Naive thymus-derived CD4-positive, alpha-beta T cell (primary cell): ENCODE measurements at places on chromosomes 12 and 14. TPM values are rescaled to one million over a fixed set of nuclear protein-coding genes. Genes with fewer than 3 reads are reported as not detected.
A peak's percentile ranks its signal among the peaks of the same experiment; 100 is the strongest.

DNA sequence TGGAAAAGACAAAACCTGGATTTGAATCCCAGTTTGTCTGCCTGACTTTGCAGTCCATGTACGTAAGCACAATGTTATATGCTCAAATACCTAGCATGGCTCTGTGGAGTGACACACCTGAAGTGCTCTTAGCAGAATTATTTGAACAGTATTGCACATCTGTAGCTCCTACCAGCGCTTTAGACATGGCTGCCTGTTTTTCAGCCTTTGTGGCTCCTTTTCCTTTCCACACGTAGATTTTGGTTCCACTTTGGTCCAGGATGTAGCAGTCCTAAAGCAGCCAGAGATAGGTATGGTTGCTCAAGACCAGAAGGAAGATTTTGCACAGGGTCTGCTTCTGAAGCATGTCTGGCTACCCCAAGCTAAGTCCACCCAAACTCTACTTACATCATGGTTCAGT, 9.1 kb downstream of the AVIL start:
- no peak for DNase-seq

GRCh38 chr12:102462386-102462785, 18.0 kb downstream of the IGF1 start:
- DNase-seq, result no peak

DNA sequence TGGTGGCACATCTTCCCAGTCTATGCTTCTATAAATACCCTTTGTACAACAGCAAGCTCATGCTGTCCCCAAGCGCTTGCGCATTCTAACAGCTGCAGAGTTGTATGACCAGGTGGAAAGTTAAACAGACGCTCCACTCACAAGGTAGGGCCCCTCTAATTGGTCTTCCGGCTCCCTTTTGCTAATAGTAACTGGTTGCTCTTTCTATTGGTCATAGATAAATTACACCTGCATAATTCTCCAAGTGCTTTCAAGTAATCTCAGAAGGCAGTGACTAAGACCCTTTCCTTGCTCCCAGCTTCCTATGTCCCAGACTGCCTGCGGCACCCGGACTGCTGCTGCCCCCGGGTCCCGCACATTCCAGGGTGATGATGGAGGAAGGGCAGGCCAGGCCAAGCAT, 6.1 kb upstream of the TSPAN9 start:
- DNase-seq, result no peak

DNA sequence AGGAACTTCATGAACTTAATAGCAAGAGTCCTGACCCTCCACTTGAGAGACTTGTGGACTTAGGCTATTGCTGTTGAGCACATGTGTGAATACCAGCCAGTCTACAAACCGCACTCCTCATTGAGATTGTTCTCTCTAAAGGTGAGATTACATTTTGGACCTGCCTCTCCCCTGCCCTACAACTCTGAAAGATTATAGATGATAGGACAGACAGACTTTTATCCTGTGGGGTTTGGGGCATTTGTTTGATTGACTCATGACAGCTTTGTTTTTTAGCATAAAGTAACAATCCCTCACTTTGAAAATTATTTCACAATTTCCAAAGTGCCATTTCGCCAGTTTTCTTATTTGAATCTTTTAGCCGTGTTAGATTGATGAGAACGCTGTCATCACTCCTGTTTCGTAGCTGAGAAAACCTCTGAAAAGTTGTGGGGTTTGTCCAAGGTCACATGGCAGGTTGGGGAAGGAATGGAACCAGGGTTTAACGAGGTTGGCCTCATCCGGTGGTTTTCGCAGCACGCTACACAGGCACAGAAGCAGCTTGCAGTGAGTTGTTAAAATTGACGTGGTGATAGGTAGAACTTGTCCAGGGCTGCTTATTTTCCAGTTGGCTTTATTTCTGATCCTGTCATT, 836 bp downstream of the EVL start:
- peak; percentile 75 for DNase-seq

Gene CCDC38
- total RNA-seq, result not detected

- no peak for DNase-seq
Measured at GRCh38 chr14:61537563-61538463, 157.5 kb upstream of the HIF1A start.

- DNase-seq, result no peak
Measured at GRCh38 chr12:17108877-17109541, 503.0 kb upstream of the LMO3 start.

DNA sequence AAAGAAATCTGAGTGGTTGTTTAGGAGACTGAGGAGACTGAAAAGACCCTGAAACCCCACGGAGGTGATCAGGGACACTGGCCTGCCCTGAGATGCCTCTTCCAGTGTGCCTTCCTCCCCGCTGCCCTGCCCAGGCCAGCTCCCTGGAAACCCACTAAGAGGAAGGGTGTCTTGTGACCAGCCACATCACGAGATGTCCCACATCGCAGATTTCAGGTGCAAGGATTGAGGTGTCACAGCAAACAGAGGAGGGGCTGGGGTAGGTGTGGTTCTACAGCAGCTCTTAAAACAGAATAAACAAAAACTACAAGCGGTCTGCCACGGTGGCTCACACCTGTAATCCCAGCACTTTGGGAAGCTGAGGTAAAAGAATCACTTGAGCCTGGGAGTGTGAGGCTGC, 184.3 kb upstream of the C14orf180 start:
- DNase-seq, result no peak

DNA sequence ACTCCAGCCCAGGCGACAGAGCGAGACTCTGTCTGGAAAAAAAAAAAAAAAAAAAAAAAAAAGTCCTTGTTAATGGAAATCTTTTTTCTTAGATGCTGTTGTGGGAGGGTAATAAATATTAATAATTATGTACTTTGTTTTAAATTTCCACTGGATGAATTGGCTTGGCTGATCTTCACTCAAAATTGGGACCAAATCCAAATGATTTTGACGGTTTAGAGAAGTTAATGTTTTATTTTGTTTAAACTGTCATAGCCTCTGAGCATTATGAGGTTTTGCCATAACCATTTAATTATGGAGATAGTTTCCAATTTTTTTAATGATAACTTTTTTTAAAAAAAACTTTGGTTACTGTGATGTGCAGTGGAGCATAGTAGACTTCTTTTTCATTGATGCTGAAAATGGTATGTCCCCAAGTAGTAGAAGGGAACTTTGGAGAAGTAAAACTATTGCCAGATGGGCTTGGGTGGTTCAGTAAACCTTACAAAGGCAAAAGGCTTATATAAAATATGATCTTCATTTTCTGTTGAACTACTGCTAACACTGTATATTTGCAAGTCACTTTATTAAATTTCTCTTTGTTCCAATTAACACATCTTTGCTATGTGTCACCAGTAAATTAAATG, 3.9 kb upstream of the PMCH start:
- DNase-seq, result no peak

- no peak for DNase-seq
Measured at GRCh38 chr12:103013741-103014300, 56.3 kb downstream of the ASCL1 start.

DNA sequence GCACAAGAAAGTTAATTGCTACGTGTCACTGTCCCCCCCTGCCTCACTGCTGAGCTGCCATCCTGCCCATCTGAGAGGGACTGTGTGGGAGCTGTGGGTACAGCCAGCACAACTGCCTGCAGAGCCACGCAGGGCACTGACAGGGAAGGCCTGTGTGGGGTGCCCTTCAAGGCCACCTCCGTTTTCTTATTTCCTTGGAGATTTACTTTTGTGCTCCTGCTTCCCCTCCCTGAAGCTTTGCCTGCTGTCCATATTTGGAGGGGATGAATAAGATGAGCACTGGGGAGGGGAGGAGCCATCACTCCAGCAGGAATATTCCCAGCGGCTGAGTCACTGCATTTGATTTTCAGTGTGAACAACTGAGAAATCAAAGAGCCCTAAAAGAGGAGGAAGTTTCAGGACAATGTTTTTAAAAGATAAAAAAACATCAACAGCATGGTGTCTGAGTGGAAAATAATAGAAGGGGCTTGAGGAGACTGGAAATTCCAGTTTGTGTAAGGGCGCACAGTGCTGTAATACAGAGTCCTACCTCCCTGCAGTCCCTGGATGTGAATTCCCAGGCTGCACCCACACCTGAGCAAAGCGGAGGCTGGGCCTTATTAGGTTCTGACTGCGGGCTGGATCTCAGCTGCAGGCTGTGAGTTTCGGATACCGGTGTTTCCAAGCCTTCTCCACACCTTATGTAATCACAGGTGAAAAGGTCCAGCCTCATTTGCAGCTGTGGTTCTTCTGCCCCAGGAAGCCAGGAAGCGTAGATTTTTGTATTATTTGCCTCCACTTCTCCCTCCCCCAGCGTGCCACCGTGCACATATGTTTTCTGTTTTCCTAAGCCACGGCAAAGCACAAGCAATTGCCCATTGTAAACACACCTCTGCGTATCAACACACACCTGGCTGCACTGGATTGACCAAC, 192.6 kb upstream of the BCL2L14 start:
- DNase-seq, result no peak

GRCh38 chr12:102374190-102374589, 106.2 kb downstream of the IGF1 start:
- no peak for DNase-seq

Gene HOTAIR
- not detected for total RNA-seq

DNA sequence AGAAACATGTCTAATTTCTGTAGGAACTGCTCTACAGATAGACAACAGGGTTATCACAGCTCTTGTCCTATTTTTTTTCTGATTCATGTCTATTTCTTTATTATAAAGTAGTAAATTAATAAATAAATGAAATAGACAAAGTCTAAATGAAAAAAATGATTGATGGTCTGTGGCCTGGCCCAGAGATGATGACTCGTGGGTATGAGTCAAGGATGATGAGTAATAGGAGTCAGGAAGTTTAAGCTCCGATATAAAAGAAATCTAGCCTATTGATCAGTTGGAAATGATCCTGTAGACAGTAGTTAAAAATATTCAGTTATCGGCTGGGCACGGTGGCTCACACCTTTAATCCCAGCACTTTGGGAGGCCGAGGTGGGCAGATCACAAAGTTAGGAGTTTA, 90.6 kb upstream of the RTL1 start:
- DNase-seq, result no peak

Gene C3AR1
- total RNA-seq, result 2.7 TPM

- no peak for DNase-seq
Measured at GRCh38 chr12:118447181-118447580, 70.8 kb downstream of the SUDS3 start.

Gene ZNF219
- 6.5 TPM for total RNA-seq

DNA sequence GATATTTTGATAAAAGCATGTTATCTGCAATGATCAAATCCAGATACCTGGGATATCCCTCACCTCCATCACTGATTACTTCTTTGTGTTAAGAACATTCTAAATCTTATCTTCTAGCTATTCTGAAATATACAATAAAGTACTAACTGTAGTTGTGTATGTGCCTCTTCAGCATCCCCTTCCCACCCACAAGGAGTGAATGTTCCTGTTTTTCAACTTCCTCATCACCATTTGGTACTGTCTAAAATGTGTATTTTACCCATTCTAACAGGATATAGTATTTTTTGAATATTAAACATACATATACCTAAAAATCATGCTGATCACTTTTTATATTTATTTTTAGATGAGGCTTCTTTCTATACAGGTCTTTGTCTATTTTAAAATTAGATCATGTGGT, 1252.6 kb downstream of the TMEM121 start:
- DNase-seq, result no peak

Gene METAP2
- 60.9 TPM for total RNA-seq

DNA sequence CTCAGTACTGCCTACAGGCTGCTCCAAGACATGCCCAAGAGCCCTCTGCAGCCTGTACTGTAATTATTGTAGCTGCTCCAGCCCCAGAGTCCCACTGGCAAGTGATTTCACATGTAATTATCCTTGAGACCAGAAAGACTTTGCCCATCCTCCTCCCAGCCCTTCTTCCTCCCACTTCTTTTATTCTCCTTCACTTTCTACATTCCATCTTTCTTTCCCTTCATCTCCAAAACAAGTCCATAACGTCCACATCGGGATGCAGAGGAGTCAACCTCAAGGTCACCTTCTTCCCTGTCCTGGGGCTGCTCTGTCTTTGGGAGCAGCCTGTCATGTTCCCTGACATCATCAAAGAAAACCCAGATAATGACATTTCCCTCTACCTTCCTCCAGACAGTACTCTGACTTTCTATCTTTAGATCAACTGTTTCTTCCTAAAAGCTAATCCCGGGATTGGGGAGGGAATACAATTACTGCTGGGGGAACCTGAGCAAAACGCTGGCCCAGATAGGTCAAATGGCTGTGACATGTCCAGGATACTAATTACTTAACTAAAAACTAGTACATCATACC, 39.1 kb downstream of the SLC8A3 start:
- DNase-seq, result no peak

DNA sequence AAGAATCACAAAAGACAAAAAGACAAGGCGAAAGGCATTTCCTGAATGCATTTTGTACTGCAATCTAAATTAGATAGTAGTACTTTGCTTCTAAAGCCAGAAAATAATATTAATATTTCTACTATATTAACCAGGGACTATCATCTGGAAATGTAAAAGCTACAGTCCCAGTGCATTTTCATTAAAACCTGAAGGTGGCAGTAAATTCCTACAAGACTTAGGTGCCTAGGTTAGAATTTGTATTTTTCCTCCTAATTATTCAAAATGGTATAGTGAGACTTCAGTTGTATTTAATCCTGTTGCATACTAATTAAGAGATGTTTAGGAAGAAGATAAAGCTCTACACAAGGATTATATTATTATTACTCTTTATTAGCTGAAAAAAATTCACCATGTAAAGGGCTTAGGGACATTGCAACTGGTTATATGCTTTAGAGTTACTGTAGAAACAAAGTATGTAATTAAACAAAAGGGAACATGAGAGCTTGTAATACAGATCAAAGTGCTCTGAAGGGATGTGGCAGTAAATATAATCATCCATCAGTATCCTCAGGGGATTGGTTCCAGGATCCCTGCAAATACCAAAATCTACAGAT, 53.6 kb downstream of the BRMS1L start:
- DNase-seq, result no peak

DNA sequence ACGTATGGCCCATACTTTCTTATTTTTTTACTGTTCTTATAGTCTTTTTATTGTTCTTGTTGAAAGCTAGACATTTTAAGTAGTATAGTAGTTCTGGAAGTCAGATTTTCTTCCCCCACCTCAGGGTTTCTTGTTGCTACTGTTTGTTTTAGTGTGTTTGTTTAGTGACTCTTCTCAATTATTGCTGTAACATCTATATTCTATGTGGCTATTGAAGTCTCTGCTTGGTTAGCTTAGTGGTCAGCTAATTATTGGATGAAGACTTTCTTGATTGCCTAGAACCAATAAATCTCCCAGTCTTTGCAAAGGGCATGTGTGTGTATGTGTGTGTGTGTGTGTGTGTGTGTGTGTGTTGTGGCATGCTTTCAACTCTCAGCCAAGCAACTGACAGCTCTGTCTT, 34.3 kb upstream of the UNC79 start:
- DNase-seq, result no peak

Gene GPR65
- 12.4 TPM for total RNA-seq

GRCh38 chr14:23441076-23441475, 5.6 kb upstream of the MYH7 start:
- DNase-seq, result no peak

Gene PIWIL1
- total RNA-seq, result not detected

Gene DACT1
- total RNA-seq, result 12.1 TPM

DNA sequence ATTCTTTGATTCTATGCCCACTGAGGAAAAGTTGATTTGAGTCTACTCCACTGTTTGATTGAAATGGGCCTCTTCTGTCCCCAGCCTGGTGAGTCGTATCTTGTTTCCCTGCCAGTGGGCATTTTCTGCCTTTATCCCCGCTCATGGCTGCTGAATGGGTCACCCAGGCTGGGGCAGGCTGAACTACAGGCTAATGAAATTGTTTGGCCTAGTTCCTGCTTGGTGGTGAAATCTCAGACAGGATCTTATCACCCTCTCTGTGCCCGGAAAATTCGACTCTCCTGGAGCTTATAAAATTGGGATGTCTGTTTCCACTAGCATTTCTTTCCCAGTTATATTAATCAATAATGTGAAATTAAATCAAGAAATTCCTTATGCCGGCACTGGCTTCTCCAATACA, 65.0 kb downstream of the CHST11 start:
- DNase-seq, result no peak

Gene CLEC1B
- total RNA-seq, result not detected

Gene CARMIL3
- total RNA-seq, result 0.27 TPM
